ENCODE measurements at places on chromosomes 6 and 20.

DNA sequence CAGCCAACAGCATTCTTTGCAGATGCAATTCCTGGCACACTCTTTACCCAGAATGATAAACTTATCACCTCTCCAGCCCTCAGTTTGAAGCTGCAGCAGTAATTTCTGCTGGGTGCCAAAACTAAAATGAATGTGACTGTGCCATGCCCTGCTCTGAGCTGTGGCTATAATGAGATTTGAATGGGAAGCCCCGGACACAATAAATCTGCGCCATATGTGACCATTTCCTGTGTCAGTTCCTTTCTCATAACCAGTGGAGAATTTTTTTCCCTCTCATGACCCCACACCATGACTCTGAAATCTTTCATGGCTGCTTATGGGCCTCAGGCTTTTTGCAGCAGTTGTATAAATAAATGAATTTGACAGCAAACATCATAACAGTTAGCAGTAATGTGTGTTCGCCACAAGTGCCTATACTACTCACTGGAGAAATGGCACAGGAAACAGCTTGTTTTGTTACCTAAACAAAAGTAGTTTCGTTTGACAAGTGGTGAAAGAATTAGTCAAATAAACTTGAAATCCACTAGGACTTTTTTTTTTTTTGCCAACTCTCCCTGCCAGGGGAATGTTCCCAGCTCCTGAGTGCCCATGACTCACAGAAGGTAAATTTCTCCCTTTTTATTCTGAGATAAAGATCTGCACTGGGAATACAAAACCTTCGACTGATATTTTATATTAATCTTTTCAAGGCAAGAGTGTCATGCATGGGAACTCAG, 408.4 kb downstream of the PKHD1 start:
- DNase-seq: no peak

- no peak for DNase-seq
Measured at GRCh38 chr6:160031442-160031841, 62.6 kb downstream of the IGF2R start.

GRCh38 chr6:105058846-105059245, 101.9 kb downstream of the LIN28B start:
- no peak for DNase-seq

- peak; percentile 8 for DNase-seq
Measured at GRCh38 chr20:23419995-23420901, 1.0 kb downstream of the NAPB start.

- DNase-seq: no peak
Measured at GRCh38 chr6:87341899-87342298, 2.7 kb upstream of the C6orf163 start.

DNA sequence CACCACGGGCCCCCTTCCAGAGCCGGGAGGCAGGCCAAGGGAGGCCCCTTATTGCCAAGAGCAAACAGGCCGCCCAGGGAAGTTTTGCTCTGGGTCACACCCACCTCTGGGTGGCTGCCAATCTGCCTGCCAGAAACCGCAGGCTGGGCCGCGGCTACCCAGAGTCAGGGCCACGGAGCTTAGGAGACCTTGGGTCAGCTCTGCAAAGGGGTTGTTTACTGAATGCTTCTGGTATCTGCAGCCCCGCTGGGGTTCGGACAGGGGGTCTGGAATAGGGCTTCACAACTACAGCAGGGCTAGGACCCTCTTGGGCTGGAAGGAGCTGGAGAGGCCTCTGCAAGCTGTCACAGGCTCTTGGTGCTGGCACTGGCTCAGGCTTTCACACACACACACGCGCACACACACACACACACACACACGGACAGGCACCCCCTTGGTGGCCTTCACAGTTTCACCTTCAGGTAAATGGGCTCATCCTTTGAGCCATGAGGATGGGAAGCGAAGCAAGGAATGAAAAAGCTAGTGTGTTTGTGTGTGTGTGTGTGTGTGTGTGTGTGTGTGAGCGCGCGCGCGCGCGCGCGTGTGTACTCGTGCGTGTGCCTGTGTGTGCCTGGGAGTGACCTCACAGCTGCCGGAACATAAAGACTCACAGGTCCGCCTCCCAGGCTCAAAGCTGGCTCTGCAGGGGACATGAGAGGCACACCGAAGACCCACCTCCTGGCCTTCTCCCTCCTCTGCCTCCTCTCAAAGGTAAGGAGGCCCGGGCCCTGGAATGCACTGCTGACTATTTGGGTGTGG, at the start of gene CCN5:
CCN5 (plus strand) TSS at position 669 of the 798 bp plus-strand sequence; CDS start at position 691, 22 bp downstream.
- DNase-seq: no peak

DNA sequence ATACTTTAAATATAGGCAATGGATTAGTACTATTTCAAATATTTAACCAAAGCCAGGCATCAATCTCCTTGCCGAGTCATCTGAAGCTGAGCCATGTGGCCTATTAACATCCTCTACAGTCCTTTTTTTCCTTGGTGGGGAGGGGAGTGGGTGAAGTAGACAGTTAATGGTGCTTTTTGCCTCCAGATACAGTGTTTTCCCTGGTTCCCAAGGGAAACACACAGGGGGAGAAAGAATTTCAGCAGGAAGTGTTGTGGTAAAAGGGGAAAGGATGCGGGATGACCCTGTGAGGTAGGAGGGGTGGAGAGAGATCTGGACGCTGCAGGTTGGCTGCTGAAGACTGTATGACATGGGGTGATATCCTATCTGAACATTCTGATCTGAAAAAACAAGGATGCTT, 9.6 kb downstream of the CLDN20 start:
- DNase-seq: no peak

GRCh38 chr6:142913036-142913510, 31.9 kb downstream of the HIVEP2 start:
- no peak for DNase-seq

- DNase-seq: no peak
Measured at GRCh38 chr6:24520929-24521546, 26.3 kb downstream of the ALDH5A1 start.

DNA sequence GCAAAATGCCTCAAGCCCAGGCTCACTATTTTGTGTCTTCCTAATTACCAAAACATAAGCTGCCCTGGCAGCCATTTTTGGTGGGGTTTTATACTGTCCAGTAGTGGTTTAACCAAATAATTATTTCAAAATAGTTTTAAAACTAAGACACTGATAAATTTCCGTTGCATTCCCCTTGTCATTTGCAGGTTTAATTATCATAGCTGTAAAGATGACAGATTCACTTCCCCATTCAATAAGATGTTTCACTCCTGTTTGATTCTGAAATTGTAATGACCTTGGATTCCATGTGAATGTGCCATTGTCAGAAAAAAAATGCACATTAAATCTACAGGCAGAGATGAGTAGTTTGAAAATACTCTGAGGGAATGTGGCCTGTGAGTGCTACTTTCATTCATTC, 172.0 kb downstream of the COL9A1 start:
- no peak for DNase-seq

- DNase-seq: no peak
Measured at GRCh38 chr20:43824309-43825050, 90.2 kb upstream of the TOX2 start.

- DNase-seq: no peak
Measured at GRCh38 chr6:16512544-16513290, 248.5 kb downstream of the ATXN1 start.
